ENCODE measurements at places on chromosomes 7 and 10. TPM values are rescaled to one million over a fixed set of nuclear protein-coding genes. Genes with fewer than 3 reads are reported as not detected.

KIAA1549 gene
- polyA plus RNA-seq = 1.1 TPM

VSTM4 gene
- polyA plus RNA-seq = not detected

HSPA12A gene
- polyA plus RNA-seq = 6.4 TPM

PAX4 gene
- not detected for polyA plus RNA-seq

CLDN3 gene
- polyA plus RNA-seq = 0.51 TPM

ATP6V0A4 gene
- 0.25 TPM for polyA plus RNA-seq

TMEM140 gene
- 21.7 TPM for polyA plus RNA-seq

ARPC1A gene
- polyA plus RNA-seq = 44.3 TPM

GIMAP4 gene
- polyA plus RNA-seq = not detected

KCNMA1 gene
- not detected for polyA plus RNA-seq

ZNRF2 gene
- polyA plus RNA-seq = 2.6 TPM

C10orf67 gene
- not detected for polyA plus RNA-seq

UCN3 gene
- not detected for polyA plus RNA-seq

CCL24 gene
- not detected for polyA plus RNA-seq

FAM20C gene
- 15.3 TPM for polyA plus RNA-seq

LDB3 gene
- polyA plus RNA-seq = not detected

SORBS1 gene
- 39.8 TPM for polyA plus RNA-seq

HGF gene
- polyA plus RNA-seq = not detected

TMEM273 gene
- polyA plus RNA-seq = not detected

RARRES2 gene
- 134 TPM for polyA plus RNA-seq

VWA2 gene
- not detected for polyA plus RNA-seq

ITGA8 gene
- polyA plus RNA-seq = not detected

EPO gene
- polyA plus RNA-seq = 26.2 TPM

CABCOCO1 gene
- polyA plus RNA-seq = not detected

LEP gene
- polyA plus RNA-seq = 0.04 TPM

AIMP2 gene
- polyA plus RNA-seq = 38.2 TPM

LIPF gene
- polyA plus RNA-seq = not detected

CCDC172 gene
- not detected for polyA plus RNA-seq

MPP7 gene
- polyA plus RNA-seq = 7.0 TPM

HYAL4 gene
- not detected for polyA plus RNA-seq

HOXA11 gene
- polyA plus RNA-seq = 0.04 TPM

KMT2C gene
- 7.1 TPM for polyA plus RNA-seq

LRRC17 gene
- polyA plus RNA-seq = 0.66 TPM

MALRD1 gene
- 5.7 TPM for polyA plus RNA-seq

ANKRD61 gene
- polyA plus RNA-seq = not detected

SFXN3 gene
- polyA plus RNA-seq = 86.1 TPM

AKR1C2 gene
- polyA plus RNA-seq = 140 TPM

TAS2R4 gene
- 0.69 TPM for polyA plus RNA-seq

SPDYE2B gene
- not detected for polyA plus RNA-seq
